Activated T-helper 17 cell treated with anti-CD3 and anti-CD28 coated beads, Interleukin-2, amount 50 U/mL, for 72 hours (primary cell): ENCODE measurements at places on chromosomes 6 and 20. TPM values are rescaled to one million over a fixed set of nuclear protein-coding genes. Genes with fewer than 3 reads are reported as not detected.

FAM209B gene
- total RNA-seq, result 0.74 TPM

BMP7 gene
- total RNA-seq, result not detected

NRSN2 gene
- 4.3 TPM for total RNA-seq

LST1 gene
- 28.7 TPM for total RNA-seq

PROKR2 gene
- not detected for total RNA-seq

PTPRT gene
- total RNA-seq, result not detected

RPP21 gene
- total RNA-seq, result 22.9 TPM

RAB44 gene
- total RNA-seq, result 0.32 TPM

FKBP1C gene
- total RNA-seq, result 0.19 TPM

BMP6 gene
- total RNA-seq, result not detected

SPEF1 gene
- total RNA-seq, result 0.24 TPM

RWDD1 gene
- total RNA-seq, result 24.4 TPM

FAXC gene
- 0.65 TPM for total RNA-seq

PACSIN1 gene
- total RNA-seq, result 0.09 TPM

AGER gene
- 50.2 TPM for total RNA-seq

TUBB1 gene
- 0.08 TPM for total RNA-seq

PBOV1 gene
- total RNA-seq, result not detected

TSBP1 gene
- not detected for total RNA-seq

CASS4 gene
- 5.1 TPM for total RNA-seq

CRIP3 gene
- total RNA-seq, result 4.6 TPM

HLA-DQA1 gene
- total RNA-seq, result 11.6 TPM

SIRPB1 gene
- total RNA-seq, result 0.24 TPM

GNAS-AS1 gene
- 1.0 TPM for total RNA-seq

GPX5 gene
- total RNA-seq, result not detected

MED20 gene
- total RNA-seq, result 20.5 TPM

TMEM200A gene
- 4.9 TPM for total RNA-seq

SLC17A1 gene
- total RNA-seq, result not detected

AIG1 gene
- total RNA-seq, result 12.0 TPM

PPP1R16B gene
- 77.2 TPM for total RNA-seq

SAMD10 gene
- 32.7 TPM for total RNA-seq

CDH4 gene
- 0.29 TPM for total RNA-seq

CRNKL1 gene
- 16.2 TPM for total RNA-seq

HLA-DOA gene
- 7.8 TPM for total RNA-seq

ACTL10 gene
- total RNA-seq, result 1.5 TPM

NXT1 gene
- total RNA-seq, result 43.7 TPM

CST3 gene
- not detected for total RNA-seq

CLPSL1 gene
- total RNA-seq, result not detected

IRAK1BP1 gene
- 1.7 TPM for total RNA-seq

ENPP1 gene
- total RNA-seq, result 0.73 TPM

SLC22A1 gene
- total RNA-seq, result 3.3 TPM

WFDC12 gene
- not detected for total RNA-seq
